SHP77 (cell line): ENCODE measurements at places on chromosomes 5 and 9.

DNA sequence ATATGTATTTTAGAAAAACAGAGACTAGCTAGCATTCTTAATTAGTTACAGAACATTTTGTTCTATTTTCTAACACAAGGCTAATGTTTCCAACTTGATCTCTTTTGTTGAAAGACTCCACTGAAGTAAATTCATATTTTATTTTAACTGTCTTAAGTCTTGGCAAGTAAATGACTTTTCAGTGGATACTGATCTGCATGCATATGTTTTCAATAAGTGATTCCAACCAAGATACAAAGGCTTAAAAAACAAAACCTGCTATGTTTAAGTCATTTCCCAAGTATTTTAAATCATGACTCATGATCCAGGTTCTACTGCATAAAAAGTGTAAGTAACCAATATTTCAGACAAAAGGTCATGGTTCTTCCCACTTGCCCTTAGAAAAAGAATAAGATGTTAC lies 5.7 kb downstream of the CDO1 start:
- no peak for DNase-seq

- no peak for DNase-seq
Observed at GRCh38 chr5:89377767-89378455, 494.9 kb upstream of the MEF2C start.

DNA sequence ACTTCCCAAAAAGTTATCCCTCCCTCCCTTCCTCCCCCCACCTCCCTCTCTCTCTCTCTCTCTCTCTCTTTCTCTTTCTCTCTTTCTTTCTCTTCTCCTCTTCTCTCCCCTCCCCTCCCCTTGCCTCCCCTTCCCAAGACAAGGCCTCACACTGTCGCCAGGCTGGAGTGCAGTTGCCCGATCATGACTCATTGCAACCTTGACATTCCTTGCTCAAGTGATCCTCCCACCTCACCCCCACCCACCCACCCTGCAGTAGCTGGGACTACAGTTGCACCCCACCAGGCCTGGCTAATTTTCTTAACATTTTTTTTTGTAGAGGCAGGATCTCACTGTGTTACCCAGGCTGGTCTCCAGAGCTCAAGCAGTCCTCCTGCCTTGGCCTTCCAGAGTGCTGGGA lies 32.8 kb downstream of the VPS13A start:
- no peak for DNase-seq

- no peak for DNase-seq
Observed at GRCh38 chr5:65779643-65780042, 57.6 kb downstream of the NLN start.

DNA sequence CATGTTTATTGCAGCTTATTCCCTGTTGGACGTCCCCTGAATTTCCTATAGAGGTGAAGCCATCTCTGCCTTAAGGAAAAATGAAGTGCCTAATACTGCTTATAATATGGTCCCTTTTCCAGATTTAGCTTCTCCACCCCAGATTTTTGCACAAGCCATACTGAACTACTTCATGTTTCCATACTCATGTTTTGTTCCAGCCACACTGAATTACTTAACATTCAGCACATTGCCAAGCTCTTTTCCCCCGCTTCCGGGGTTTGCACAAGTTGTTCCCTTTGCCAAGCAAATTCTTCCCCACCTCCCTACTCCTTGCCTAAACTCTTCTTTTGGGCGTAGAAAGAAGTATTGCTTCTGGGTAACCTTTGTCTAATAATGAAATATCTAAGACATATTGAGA lies 1.7 kb upstream of the CNTRL start:
- no peak for DNase-seq
